Activated CD8-positive, alpha-beta memory T cell treated with anti-CD3 and anti-CD28 coated beads for 1 hour (primary cell): ENCODE measurements at places on chromosomes 6 and 20.

- no peak for DNase-seq
Measured at GRCh38 chr6:14934013-14934412, 311.9 kb upstream of the JARID2 start.

GRCh38 chr6:113909224-113909856 is 52.2 kb downstream of the MARCKS start:
- no peak for DNase-seq

DNA sequence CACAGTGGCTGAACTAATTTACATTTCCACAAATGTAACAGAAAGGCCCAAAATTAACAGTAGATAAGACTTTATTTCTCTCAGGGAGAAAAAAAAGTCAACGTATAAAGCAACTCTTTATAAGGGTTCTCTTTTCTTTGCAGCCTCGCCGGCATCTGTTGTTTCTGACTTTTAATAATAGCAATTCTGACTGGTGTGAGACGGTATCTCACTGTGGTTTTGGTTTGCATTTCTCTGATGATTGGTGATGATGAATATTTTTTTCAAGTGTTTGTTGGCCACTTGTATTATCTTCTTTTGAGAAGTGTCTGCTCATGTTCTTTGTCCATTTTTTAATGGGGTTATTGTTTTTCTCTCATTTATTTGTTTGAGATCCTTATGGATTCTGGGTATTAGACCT is 27.2 kb upstream of the FKBP1A start:
- no peak for DNase-seq

DNA sequence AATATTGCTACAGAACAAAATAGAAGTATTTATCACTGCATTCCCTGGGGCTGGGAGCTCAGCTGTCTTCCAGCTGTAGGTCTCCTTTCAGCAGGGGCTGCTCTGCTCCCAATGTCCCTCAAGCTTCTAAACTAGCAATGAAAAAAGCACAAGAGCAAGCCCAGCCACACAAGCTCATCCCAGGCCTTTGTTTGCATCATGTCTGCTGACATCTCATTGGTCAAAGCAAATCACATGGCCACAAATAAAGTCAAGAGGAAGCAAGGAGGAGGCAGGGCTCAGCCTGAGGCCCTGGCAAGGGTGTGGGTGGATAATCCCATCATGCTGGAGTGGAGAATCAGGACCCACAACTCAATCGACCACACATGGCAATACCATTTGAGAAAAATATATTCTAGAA is 2.2 kb upstream of the BFSP1 start:
- DNase-seq: no peak

DNA sequence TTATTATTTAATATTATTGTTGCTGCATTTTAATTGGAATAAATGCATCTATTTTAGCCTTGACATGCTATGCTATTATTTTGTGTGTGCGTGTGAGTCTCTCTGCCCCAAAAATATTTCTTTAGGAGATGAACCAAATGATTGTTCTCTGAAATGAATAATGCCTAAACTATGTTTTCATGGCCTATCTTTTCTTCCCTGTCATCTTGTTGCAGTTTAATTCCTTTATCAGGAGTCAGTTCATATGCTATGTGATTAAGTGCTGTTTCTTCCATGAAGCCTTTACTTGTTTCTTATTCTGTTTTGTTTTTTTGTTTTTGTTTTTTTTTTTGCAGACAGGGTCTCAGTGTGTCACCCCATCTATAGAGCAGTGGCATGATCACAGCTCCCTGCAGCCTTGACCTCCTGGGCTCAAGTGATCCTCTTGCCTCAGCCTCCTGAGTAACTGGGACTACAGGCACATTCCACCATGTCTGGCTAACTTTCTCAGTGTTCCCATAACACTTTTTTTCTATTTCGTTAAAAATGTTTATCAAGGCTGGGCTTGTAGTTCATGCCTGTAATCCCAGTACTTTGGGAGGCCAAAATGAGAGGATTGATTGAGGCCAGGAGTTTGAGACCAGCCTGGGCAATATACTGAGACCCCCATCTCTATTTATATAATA is 25.7 kb downstream of the TPX2 start:
- DNase-seq: no peak

DNA sequence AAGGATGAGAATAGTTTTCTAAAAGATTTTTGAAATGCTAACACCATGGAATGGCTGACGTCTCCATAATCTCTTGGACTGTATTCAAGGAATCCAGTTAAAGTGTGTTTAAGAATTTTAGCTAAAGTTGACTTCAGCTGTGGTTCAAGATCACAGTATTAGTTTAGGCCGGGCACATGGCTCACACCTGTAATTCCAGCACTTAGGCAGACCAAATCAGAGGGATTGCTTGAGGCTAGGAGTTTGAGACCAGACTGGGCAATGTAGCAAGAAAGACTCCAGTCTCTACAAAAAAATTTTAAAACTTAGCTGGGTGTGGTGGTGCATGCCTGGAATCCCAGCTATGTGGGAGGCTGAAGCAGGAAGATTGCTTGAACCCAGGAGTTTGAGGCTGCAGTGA is 68.2 kb downstream of the RFPL4B start:
- no peak for DNase-seq

DNA sequence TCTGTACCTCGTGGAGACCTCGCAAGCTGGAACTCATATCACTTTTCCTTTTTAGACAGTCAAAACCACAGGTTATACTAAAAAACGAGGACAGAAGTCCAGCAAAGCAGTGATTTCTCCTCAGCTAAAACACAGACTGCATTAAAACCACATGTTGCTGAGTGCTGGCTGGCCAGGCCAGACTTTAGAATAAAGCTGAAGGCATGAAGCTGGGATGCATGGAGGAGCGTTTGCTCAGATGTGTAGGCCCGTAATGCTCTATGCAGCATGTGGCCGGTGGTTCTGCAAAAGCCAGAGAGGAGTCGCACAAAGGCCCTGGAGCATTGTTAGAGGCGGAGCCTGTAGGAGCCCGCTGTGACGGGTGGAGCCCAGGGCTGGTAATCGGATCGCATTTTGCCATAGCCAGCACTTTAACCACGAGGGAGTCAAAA is 83.6 kb downstream of the SMOC2 start:
- DNase-seq: no peak

- no peak for DNase-seq
Measured at GRCh38 chr20:35845561-35845960, 73.7 kb downstream of the PHF20 start.

DNA sequence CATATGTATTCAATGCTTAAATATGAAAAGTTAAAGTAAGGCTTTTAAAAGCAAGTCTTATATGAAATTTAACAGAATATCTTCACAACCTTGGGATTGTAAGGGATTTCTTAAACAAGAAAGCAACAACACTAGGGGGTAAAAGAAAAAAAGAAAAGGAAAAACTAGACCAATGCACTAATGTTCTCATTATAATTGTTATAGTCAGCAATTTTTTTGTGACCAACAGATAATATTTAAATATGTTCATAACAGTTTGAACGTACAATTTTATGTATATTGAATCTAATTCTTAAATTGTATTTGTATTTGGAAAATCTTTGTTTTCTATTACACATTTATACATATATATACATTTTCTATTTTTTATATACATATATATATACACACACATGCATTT is 1397.8 kb upstream of the ADGRB3 start:
- DNase-seq: no peak

DNA sequence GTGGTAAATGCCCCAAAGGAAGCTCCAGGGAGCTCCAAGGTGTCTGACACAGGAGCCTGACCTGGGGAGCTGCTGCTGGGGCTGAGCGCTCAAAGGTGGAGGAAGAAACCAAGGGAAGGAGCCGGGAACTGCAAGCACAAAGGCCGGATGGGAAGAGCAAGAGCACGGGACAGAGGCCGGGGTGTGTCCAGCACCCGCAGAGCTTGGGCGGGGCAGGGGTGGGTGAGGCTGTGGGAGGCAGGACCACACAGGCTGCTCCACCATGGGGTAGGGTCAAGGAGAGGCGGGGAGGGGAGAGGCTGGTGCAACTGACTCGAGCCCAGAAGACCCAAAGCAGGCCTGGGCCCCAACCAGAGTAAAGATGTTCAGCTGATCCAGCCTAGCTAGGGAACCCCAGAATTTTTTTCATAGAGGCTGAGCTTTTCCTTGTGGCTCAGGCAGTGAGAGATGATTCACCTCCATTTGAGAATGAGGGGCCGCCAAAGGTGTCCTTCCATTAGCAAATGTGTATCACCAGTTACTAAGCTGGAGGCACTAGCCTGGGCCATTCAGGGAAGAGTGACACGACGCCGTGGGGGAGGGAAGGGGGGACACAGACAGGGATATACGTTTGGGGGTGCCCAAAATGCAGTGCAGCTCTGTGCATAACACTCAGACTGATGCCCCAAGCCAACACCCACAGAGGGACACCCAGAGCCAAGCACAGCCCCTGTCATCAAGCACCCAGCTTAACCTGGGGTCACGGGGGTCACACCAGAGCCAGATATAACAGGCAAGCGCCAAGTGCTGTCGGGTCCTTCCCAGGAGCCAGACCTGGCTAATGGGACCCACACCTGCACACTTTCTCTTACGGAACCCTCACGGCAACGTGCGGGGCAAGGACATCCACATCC is 21.3 kb upstream of the TLDC2 start:
- DNase-seq: no peak

GRCh38 chr6:1679031-1679687 is 69.4 kb downstream of the FOXC1 start:
- DNase-seq: no peak

- DNase-seq: no peak
Measured at GRCh38 chr6:30590509-30590908, 19.3 kb downstream of the ABCF1 start.

DNA sequence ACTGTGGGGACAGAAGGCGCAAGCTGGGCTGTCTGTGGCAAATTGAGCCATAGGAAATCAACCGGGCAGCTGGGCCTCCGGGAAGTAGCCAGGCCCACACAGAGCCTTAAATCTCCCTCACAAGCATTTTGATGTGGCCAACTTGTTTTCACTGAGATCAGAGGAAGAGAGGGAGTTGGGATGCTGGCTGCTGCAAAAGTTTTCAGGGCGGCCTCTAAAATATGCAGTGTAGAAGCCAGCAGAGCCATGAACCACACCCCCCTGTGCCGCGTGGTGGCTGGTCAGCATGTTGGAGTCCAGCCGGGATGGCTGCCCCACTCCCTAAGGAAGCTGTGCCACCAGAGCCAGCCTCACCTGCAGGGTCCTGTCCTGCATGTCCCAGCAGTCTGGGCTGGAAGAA is 167.4 kb downstream of the CDC5L start:
- no peak for DNase-seq

GRCh38 chr20:47411161-47411560 is 54.7 kb upstream of the ZMYND8 start:
- no peak for DNase-seq
